ENCODE measurements at places on chromosomes 7 and 10. TPM values are rescaled to one million over a fixed set of nuclear protein-coding genes. Genes with fewer than 3 reads are reported as not detected.

MKRN1 gene
- total RNA-seq: 69.1 TPM

OGDHL gene
- 0.31 TPM for total RNA-seq

ZNF487 gene
- 5.9 TPM for total RNA-seq

DNA sequence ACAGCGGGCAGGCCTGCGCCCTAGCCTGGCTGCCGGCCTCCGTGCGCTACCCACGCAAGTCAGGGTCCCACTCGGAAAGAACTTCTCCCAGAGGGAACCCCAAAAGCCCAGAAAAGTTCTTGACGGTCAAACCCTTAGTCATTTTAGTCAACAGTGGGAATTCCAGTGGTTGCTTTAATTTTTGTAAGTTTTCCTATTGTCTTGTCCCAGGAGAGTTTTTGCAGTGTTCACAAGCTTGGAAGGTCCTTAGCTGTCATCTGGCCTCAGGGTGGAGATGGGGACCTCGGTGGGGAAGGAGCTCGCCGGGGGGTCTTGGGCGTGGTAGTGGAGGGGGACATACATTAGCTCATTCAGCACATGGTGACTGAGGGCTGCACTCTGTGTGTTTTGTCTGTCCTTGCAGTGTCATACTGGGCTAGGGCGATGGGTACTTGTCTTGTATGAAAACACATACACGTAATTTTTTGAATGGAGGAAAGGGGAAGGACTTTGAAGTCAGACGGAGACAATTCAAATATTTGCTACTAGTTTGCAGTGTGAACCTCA, 736 bp downstream of the MINDY4 start:
- H3K27ac ChIP-seq: peak overlapping the region; percentile 38
- peak overlapping the region; percentile 65 for H3K4me3 ChIP-seq
- no peaks in the 10 kb centered on the region for H3K36me3 ChIP-seq
- peak; percentile 48 for DNase-seq
- no peaks in the 10 kb centered on the region for H3K27me3 ChIP-seq

DNA sequence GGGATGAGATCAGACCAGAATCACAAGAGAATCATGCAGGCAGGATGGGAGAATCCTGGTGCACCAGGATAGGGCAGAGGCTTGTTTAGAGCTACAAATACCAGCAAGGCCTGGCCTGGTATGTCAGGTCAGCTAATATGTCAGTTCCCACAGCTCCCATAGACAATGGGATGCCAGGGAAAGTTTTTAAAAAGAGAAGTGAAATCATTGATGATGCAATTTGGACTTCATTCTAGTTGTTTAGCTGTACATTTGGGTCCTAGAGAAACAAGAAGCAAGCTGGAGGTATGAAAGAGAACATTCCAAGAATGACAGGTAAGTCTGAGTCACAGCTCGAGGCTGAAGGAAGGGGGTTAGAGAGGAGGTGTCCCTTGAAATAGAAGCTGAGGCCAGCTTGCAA, 45.2 kb downstream of the GPR141 start:
- no peak overlapping the region for H3K27ac ChIP-seq
- no peaks in the 10 kb centered on the region for H3K27me3 ChIP-seq
- H3K4me1 ChIP-seq: peaks cover 3% of the 10 kb centered on the region
- H3K36me3 ChIP-seq: no peaks in the 10 kb centered on the region
- DNase-seq: peak; percentile 55

DNA sequence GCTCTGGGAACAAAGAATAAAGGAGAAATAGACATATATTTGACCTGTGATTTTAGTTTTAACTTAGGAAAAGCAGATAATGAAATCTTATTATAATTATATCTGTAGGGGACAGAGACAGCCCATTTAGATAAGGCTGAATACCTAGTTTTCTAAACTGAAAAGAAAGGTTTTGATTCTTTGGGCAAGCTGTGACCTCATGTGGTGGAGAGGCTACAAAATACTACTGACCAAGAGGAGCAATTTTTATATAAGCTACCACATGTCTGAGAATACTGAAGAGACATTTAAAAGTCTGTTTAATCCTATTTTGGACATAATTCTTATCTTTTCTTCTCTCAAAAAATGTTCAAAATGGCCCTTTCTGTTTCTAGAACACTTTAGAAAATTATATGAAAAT, 271.0 kb downstream of the MTERF1 start:
- peak; percentile 39 for DNase-seq
- no peak overlapping the region for H3K27ac ChIP-seq
- H3K4me1 ChIP-seq: no peaks in the 10 kb centered on the region
- no peaks in the 10 kb centered on the region for H3K36me3 ChIP-seq
- H3K4me3 ChIP-seq: no peak overlapping the region
- no peaks in the 10 kb centered on the region for H3K27me3 ChIP-seq

DNA sequence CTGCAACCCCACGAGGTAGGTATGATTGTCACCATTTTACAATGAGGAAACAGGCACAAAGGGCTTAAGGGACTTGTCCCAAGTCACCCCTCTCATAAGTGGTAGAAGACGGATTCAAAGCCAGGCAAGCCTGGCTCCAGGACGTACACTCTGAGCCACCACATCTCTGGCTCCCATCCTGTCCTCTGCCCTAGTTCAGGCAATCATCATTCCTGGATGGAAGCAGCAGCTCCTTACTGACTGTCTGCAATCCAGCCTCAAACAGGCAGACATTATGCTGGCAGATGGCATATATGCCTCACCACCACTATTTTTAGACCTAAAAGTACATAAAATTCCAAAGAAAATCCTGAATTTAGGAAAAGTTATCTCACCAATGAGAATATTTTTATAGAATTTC, 100.7 kb downstream of the USP6NL start:
- no peak overlapping the region for H3K4me3 ChIP-seq
- no peak overlapping the region for H3K27ac ChIP-seq
- no peaks in the 10 kb centered on the region for H3K4me1 ChIP-seq
- no peaks in the 10 kb centered on the region for H3K27me3 ChIP-seq
- no peak for DNase-seq

- no peak for DNase-seq
- H3K36me3 ChIP-seq: no peaks in the 10 kb centered on the region
- no peak overlapping the region for H3K27ac ChIP-seq
- H3K4me1 ChIP-seq: peaks cover 6% of the 10 kb centered on the region
These were observed 96.5 kb upstream of the PODXL start for GRCh38 chr7:131652934-131653333.

GRCh38 chr7:55975988-55976633, 11.7 kb downstream of the NIPSNAP2 start:
- H3K4me1 ChIP-seq: peaks cover 8% of the 10 kb centered on the region
- no peak overlapping the region for H3K4me3 ChIP-seq
- H3K36me3 ChIP-seq: peaks cover 24% of the 10 kb centered on the region
- H3K27me3 ChIP-seq: no peaks in the 10 kb centered on the region
- H3K27ac ChIP-seq: no peak overlapping the region

GRCh38 chr7:120799813-120800475, 58.0 kb downstream of the TSPAN12 start:
- H3K27me3 ChIP-seq: no peaks in the 10 kb centered on the region
- DNase-seq: no peak
- peaks cover 4% of the 10 kb centered on the region for H3K36me3 ChIP-seq
- no peaks in the 10 kb centered on the region for H3K4me1 ChIP-seq
- H3K27ac ChIP-seq: no peak overlapping the region

- no peaks in the 10 kb centered on the region for H3K27me3 ChIP-seq
- peaks cover 9% of the 10 kb centered on the region for H3K36me3 ChIP-seq
- no peaks in the 10 kb centered on the region for H3K4me1 ChIP-seq
These were observed 229.9 kb downstream of the KIAA1217 start for GRCh38 chr10:24438800-24439199.

DNA sequence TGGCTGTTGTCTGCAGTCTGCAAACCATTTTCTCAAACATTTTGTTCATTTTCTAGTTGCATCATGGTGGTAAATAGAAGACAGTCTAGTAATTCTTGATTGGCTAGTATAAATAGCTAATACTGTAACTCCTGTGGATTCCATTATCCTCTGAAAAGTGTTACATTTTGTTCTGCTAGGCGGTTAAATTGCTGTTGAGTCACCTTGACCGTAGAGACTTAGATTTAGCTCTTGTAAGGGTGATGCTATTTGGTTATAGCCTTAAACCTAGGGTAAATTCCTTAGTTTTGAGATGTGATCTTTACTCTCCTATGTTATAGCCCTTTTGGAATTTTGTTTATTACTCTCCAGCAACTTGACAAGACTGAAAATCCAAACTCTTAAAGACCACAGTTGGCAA, 58.8 kb downstream of the SHOC2 start:
- H3K4me3 ChIP-seq: no peak overlapping the region
- peaks cover 2% of the 10 kb centered on the region for H3K36me3 ChIP-seq
- H3K27me3 ChIP-seq: no peaks in the 10 kb centered on the region
- H3K27ac ChIP-seq: no peak overlapping the region
- no peak for DNase-seq
- no peaks in the 10 kb centered on the region for H3K4me1 ChIP-seq

- peaks cover 24% of the 10 kb centered on the region for H3K4me1 ChIP-seq
- no peaks in the 10 kb centered on the region for H3K36me3 ChIP-seq
- no peak overlapping the region for H3K4me3 ChIP-seq
- H3K27me3 ChIP-seq: peaks cover 3% of the 10 kb centered on the region
- DNase-seq: no peak
These were observed 459.9 kb downstream of the PLXNA4 start for GRCh38 chr7:132116369-132116768.

Data from muscle of leg (tissue), 16 donors.